ENCODE measurements at places on chromosomes 16 and 17.

GRCh38 chr16:58148526-58148925, 19.3 kb upstream of the CFAP20 start:
- no peak for DNase-seq

- no peak for DNase-seq
Observed at GRCh38 chr17:43475494-43476089, 8.2 kb upstream of the DHX8 start.

GRCh38 chr17:1083451-1084187, 86.7 kb downstream of the TIMM22 start:
- no peak for DNase-seq

DNA sequence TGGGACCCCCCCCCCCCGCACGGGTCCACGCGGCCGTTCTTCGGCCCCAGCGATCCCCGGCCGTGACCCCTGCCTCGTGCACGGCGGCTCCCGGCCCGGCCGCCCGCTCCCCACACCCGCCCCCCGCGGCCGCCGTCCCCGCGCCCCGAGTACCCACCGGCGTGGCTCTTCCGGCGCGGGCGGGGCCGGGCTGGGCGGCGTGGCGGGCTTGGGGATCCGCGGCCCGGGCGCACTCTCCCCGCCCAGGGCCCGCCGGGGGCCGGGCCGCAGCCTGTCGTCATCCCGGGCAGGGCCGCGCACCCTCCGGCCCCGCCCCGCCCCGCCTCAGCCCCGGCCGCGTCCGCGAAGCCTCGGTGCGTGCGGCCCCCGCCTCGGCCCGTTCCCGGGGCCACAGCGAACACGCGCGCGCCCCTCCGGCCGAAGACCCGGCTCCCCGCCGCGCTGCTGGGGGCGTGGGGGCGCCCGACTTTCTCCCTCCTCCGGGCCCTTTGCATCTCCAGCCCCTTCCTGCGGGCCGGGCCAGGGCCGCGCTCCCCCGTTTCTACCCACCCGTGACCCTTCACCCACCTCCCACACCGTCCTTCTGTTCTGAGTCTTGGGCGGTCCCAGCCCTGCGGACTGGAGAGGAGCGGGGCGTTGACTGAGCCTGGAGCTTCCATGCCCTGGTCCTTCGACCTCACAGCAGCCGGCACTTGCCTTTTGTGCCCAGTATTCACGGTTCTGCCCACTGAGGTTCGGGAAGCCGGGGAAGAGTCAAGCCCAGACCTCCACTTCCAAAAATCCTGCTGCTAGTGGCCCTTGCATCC, 840 bp downstream of the MYO1C start:
- peak; percentile 35 for DNase-seq

- peak; percentile 60 for DNase-seq
Observed at GRCh38 chr17:512926-513325, 160.3 kb upstream of the RPH3AL start.

DNA sequence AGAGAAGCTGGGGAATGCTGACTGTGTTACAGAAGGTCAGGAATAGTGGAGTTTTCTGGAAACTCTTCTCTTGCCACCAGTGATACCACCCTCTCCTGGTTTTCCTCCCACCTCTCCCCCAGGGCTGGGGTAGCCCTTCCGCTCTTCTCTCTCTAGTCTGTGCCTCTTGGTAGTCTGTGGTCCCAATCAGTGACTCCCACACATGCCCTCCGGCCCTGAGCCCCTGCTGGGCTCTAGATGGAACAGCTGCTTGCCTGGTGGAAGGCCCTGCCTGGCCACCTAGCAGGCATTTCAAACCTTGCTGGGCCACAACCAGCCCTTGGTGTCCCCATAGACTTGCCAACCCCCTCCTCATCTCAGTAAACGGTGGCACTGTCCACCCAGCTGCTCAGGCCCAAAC, 15.2 kb upstream of the MTSS2 start:
- DNase-seq, result no peak

DNA sequence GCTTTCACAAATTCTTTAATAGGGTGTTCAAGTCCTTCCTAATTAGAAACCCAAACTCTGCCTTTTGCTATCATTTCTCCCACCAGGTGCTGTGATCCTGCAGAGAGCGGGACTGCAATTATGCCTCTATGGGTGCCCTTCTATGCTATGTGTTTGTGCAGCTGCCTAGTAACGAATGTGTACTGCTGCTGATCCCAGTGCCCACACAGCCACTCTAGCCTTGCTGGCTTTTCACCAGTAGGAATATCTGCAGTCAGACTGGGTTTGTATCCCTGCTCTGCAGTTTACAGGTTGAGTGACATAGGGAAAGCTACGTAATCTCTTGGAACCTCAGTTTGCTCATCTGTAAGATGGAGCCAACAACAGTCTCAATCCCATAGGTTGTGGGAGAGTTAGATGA, 179.6 kb upstream of the IRX3 start:
- DNase-seq, result no peak

DNA sequence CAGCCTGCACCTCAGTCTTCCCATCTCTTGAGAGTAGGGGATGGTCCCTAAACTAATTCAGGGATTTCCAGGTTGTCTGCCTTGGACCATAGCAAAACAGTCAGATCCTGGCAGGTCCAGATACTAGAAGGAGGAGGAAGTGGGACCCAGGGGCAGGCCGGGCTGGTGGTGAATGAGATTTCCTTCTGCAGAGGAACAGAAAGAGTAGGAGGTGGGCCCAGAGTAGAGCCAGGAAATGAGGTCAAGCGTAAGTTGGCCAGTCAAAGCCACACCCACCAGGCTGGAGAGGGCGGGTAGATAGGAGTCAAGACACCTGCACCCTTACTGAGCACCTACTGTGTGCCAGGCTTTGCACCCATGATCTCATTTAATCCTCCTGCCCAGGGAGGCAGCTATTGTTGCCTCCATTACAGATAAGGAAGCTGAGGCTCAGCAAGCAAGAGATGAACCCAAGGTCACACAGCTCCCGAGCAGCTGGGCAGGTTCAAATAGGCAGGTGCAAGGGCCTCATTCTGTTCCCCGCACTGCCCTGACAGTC, 2.6 kb downstream of the CDH5 start:
- DNase-seq, result no peak

- peak; percentile 7 for DNase-seq
Observed at GRCh38 chr16:30485818-30486436, 13.4 kb downstream of the ITGAL start.

DNA sequence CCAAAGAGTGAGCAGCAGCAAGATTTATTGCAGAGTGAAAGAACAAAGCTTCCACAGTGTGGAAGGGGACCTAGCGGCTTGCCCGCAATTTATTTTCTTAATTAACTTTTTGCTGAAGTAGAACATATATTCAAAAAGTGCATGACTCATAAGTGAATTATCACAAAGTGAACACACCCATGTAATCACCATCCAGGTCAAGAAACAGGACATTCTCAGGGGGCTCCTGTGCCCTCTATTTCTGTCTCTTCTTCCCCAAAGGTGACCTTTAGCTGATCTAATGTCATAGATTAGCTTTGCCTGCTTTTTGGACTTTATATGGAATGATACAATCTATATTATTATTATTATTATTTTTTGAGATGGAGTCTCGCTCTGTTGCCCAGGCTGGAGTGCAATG, 19.9 kb downstream of the ERAL1 start:
- DNase-seq, result no peak

DNA sequence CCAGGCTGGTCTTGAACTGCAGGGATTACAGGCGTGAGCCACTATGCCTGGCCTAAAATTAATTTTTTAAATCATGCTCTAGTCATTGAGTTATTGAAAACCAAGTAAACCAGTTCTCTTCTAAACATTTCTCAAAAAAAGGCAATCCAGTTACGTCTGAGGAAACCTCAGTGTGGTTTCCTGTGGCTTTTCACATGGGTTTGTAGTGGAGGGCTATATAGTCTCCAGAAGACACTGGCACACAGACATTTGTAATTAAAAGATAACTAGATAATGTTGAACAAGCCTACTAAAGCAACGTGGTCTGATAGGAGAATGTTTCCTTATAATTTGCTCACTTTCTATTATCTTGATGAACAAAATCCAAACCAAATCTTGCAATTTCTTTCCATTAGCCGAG, 5.2 kb upstream of the TOB1 start:
- DNase-seq, result no peak

DNA sequence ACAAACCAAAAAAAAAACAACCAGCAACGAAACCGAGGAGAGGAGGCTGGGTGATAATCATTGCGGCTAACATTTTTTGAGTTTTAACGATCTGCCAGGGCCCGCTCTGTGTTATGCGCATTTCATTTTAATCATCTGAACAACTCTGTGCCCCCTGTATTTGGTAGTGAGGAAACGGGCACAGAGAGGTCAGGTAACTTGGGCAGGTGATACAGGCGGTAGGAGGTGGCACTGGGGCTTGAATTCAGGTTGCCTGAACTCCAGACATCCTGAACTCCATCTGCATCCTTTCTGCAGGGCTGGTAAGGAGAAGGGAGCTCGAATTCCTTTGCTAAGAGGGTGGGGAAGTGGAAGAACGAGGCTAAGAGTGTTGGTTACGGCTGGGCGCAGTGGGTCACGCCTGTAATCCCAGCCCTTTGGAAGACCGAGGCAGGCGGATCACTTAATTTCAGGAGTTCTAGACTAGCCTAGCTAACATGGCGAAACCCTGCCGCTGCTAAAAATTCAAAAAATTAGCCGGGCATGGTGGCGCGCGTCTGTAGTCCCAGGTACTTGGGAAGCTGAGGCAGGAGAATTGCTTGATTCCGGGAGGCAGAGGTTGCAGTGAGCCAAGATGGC, 1.1 kb downstream of the CLUAP1 start:
- DNase-seq, result no peak

DNA sequence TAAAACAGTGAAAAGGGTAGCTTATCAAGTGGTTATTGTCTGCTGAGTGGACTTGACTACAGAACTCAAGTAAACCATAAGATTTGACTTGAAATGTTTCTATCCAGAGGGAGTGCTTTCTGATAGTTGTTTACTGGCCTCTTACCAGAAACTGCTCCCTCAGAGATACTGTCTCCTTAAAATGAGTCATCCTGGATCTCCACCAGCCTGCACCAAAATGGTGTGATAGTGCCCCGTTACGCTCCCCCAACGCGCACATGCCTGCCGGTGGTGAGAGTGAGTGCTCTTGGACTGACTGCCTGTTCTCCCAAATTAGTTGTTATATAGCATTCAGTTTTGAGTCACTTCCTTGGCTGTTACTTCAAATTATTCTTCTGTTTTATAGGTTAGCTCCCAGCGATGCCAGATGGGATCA, 22.9 kb downstream of the PRCD start:
- peak; percentile 59 for DNase-seq

DNA sequence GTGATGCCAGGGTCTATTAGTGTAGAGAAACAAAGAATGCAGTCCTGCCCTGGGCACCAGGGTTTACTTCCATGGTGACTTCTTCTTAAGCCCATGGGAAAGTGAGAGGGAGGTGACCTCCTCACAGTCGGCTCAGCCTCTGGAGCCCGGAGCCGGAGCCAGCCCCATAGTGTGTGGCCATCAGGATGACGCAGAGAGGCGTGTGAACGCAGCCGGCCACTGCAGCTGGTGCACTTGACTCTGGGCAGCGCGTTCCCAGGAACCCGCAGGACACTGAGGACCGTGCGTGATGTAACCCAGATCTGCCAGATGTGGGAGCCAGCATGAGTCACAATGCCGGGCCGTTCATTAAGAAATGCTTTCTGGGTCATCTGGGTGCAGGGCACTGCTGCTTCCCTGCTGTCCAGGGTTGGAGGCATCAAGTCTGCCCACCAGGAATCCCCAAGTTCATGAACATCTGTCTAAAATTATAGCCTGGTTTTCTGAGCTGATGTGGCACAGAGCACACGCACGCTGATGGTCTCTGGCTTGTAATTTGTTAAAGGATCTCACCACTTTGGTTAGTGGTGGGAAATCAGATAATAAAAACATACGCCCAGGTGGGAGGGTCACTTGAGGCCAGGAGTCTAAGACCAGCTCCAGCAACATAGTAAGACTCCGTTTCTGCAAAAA, 114.1 kb downstream of the PITPNC1 start:
- DNase-seq, result peak; percentile 98

GRCh38 chr16:21103941-21104860, 46.4 kb downstream of the DNAH3 start:
- DNase-seq, result peak; percentile 79

GRCh38 chr16:27118526-27118925, 51.8 kb downstream of the C16orf82 start:
- no peak for DNase-seq

GRCh38 chr16:67641779-67642708, 2.9 kb upstream of the CARMIL2 start:
- DNase-seq, result peak; percentile 8

- no peak for DNase-seq
Observed at GRCh38 chr16:64017796-64018195, 1104.1 kb downstream of the CDH11 start.

DNA sequence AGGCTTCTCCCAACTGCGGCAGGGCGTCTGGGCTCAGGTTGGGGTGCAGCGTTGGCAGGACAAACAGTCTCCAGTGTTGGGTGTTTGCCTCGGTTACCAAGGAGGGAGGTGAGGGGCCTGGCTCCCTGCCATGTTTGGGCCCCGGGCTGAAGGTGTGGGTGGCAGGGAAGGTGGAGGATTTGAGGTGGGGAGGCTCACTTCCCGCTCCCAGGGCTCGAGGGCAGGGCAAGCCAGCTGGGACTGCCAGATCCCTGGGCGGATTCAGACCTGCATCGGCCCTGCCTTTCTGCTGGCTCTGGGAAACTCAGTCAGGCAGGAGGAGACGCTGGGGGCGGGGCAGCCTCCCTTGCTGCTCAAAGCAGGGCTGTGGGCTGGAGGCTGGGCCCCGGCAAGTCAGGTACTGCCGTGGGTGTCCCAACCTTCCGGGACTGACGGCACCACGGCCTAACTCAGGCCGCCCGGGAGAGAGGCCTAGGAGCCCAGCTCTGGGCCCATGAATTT, 31.3 kb upstream of the KRT17 start:
- DNase-seq, result no peak

DNA sequence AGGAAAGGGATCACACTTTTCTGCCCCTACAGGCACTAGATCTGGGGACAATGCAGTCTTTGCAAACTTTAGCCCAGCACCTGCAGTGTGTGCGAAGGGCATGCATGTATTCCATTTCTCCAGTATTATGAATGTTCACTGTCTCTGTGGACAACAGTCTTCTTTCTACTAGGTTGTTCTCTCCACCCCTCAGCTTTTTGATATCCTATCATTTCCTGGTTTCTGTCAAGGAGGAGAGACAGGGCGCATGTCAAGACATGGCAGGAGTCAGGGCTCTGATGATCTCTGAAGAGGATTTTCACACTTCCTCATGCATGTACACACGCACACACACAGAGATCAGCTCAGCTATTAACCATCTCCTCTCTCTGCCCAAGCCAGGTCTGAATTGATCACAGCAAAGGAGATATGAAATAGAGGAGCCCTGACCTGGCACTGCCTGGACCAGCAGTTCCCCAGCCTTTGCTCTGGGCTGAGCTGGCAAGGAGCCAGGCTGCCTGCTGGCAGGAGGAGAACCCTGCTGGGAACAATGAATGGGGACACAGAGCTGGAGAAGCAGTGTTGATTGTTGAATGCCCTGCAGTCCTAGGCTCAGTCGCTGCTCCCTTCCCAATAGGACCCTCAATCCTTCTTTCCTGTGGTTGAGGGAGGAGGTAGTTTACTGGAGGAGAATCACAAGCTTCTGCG, 2.6 kb downstream of the GPR179 start:
- peak; percentile 38 for DNase-seq

Data from choroid plexus epithelial cell (primary cell).